Stimulated activated CD8-positive, alpha-beta memory T cell treated with anti-CD3 and anti-CD28 coated beads, Interleukin-7, amount 100 ng/mL, for 48 hours (primary cell): ENCODE measurements at places on chromosomes 3 and 15.

GRCh38 chr15:44909423-44909822 lies 47.1 kb upstream of the TERB2 start:
- no peak for DNase-seq

DNA sequence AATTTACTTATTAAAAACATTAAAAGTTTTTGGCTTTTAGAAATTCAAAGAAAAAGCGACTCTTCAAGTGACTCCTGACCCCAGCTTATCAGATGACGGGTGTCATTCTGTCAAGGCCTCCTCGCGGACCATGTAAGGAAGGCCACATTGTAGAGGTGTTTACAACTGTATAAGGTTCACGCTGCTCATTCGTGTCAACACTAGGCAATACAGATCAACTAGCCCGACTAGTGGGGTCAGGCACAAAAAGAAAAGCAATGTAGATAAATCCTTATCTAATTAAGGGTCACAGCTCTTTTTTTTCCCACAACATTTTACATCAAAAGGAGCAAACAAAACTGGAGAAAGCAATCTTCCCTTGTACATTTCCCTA lies 207.5 kb upstream of the NR2F2 start:
- no peak for DNase-seq

- DNase-seq: no peak
These were observed 56.9 kb downstream of the ABHD5 start for GRCh38 chr3:43747641-43748040.

DNA sequence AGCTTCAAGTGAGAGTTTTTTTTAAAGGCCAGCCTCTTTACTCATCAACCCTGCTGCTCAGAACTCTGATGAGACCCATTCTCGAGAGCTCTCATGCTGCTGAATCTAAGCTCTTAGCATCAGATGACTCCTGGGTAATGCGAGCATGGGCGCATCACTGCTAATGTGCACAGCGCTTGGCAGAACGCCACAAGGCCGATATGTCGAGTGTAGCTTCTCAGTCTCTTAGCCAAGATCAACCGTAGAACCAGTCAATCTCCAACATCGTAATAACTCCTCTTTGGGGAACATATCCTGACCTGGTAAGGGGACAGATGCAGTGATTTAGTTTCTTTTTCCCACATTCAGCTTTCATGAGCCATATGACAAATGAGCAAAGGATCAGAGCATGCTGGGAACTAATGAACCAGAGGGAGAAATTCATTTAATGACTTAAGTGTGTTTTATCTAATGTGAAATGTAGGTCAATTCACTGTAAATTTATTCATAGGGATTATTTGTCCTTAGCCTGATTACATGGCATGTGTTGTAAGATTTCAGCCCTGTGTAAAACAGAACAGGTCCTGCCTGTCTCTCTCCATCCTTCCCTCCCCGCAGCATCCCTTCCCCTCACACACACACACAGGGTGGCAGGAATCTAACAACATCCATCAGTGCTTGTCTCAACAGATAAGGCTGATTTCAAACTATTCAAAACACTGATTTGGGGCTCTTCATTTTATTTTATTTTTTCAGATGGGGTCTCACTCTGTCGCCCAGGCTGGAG lies 195.4 kb upstream of the C2CD4B start:
- no peak for DNase-seq

- DNase-seq: no peak
These were observed 62.8 kb downstream of the THBS1 start for GRCh38 chr15:39643727-39644126.
